ENCODE measurements at places on chromosomes 2 and 18.
A peak's percentile ranks its signal among the peaks of the same experiment; 100 is the strongest.

DNA sequence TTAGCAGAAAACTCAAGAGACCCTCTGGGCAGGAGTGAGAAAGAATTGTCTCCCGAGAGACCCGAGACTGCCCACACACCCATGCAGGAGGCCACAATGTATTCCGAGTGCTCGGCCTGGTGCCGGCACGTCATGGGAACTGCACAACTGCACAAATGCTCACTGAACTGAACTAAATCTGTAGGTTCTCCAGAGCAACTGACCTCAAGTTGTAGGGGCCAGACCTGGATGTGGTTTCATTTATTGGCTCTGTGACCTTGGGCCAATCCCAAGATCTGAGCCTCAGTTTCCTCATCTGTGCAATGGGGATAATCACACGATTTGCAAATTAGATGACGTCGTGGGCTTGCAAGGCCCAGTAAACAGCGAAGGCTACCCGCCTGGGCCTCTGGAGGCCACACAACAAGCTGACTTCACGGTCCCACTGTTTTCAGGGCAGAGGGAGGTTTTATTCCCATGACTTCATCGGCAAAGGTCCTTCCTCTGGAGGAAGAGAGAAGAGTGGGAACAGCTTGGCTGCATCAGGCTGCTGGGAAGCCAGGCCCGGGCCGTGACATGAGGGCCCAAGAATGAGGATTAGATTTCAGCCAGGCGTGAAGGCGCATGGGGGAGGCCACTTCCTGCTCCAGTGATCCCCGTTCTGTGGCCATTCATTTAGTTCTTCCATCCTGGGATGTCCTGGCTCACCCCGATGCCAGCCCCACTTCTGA, 3.6 kb upstream of the ERFE start:
- no peak for DNase-seq

- no peak for DNase-seq
Measured at GRCh38 chr2:79432731-79433146, 80.1 kb upstream of the CTNNA2 start.

GRCh38 chr2:82819951-82820350, 1639.1 kb downstream of the SUCLG1 start:
- DNase-seq: no peak

DNA sequence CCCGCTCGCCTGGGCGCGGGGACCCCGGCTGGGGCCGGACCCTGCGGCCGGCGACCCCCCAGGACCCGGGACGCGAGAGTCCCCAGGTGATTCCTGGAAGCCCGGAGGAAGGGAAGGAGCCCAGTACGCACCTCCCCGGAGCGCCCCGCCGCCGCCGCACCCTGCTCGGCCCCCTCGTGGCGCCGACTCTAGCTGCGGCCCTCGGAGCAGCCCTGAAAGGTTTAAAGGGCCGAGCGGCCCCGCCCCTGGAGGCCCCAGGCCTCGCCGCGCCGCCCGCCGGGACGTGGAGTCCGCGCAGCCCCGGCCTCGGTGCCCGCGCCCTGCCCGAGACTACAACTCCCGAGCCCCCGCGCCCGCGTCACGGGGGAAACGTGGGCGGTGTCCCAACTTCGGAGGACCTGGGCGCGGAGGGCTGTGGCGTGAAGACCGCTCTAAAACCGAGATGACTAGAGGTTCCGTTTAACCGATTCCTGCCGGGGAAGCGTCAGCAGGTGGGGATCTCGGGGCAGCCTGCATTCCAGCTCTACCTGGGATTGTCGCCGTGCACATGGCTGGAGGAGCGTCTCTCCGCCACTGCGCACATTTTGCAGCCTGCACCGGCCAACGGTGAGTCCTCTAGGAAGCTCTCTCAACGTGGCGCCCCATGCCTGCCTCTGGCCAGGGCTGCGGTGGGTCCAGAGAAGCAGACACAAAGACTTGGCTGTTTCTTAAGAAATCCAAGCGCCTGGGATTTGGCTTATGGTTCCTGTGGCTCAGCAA, at the start of gene TMEM150A:
TSS of gene TMEM150A (minus strand) at position 223 of the 759 bp plus-strand sequence. CDS start 750 bp downstream, outside the sequence.
- DNase-seq: peak; percentile 83

- peak; percentile 53 for DNase-seq
Measured at GRCh38 chr2:24491542-24492420, 727 bp downstream of the NCOA1 start.

DNA sequence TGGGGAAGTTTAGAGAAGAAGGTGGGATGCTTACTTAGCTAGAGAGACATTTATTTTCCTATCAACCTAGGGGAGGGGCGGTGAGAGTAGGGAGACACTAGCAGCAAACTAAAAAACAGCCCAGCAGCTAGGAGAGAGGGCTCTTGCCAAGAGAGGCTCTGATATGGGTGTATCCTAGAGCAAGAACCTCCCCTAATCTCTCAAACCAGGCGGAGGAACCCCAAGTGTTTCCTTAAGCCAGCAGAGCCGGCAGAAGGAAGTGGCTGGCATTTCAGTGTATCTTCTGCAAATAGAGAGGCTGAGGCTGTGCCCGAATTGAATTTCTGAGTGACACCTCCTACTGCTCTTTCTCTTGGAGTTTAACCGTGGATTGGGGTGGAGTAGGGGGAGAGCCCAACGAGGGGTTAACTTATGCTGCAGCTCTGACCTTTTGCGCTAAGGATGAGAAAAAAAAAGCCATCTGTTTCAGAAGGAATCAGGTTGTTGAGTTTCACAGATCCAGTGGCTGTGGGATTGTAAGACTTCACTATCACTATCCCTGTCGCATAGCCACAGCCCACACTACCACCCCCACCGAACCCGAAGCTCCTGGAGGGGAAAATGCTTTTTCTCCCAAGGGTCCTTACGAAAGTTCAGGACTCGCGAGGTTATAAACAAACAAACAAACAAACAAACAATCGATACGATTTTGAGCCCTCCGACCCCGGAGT, 1.4 kb downstream of the ST8SIA5 start:
- DNase-seq: no peak

GRCh38 chr2:241956521-241957110, 87.1 kb downstream of the RTP5 start:
- DNase-seq: no peak

DNA sequence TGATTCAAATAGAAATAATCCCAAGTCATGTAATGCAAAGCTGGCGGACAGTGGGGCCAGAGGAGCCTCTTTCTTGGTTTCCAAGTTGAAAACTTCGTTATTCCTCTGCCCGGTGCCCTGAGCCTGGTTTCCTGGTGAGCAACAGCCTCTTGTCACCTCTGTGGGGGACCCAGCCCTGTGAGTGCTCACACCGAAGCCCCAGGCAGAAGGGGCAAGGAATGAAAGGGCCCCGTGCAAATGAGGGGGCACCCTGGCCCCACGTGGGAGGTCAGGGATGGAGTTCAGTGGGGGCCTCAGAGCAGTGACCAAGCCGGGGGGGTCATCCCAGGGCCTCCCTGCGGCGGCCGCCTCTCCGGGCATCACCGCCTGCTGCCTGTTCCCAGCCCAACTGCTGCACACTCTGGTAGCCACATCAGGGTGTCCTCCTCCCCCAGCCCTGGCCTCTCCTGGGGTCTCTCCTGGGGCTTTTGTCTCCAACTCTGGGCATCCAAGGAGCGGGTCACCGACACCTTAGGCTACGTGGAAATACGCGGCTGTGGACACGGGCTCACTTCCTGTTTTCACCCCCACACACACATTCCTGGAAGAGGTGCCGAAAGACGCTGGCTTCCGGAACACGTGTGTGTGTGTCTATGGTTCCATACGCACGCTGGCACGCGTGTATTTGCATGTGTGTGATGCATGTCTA, 64.5 kb downstream of the TWIST2 start:
- DNase-seq: no peak

DNA sequence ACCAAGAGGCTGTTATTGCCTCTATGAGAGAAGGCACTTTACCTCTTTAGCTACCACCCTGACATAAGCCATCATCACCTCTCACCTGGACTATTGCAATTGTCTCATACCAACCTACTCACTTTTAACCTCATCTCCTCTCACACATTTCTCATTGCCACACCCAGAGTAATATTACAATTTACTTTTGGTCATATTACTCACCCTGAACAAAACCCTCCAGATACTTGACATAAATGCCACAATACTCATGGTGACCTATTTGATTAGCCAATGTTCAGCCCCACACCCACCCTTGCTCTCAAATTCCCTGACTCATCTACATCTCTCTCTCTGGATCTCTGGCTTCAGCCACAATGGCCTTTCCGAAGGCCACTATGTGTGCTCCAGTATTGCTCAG, 90.9 kb upstream of the CDH7 start:
- DNase-seq: no peak

DNA sequence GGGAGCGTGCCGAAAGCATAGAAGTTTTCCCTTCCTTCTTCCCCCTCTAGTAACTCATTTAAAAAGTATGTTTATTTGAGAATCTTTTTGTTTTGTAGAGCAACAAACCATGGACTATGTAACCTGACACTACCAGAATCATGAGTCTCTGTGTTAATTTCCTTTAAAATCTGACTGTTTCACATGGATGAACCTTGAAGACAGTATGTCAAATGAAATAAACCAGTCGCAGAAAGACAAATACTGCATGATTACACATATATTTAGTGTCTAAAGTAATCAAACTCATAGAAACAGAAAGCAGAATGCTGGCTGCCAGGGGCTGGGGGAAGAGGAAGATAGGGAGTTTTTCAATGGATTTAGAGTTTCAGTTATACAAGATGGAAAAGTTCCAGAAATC, 32.3 kb downstream of the PTPN2 start:
- no peak for DNase-seq

DNA sequence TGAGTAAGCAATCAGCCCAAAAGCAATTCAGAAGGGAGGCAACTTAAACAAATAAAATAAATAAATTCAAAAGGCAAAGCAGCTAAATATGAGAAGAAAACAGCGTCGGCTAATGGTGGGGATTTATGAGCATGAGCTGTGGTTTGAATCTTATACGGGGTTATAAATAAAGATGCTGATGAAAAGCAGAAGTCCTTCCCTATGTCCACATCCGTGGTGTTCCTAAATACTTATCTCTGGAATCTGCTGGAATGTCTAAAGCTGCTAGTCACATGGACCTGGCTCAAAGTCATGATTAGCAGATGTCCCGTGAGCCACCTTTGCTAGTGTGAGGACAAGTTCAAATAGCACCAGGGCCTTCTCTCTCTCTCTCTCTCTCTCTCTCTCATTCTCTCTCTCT, 33.8 kb downstream of the SMIM21 start:
- DNase-seq: no peak

DNA sequence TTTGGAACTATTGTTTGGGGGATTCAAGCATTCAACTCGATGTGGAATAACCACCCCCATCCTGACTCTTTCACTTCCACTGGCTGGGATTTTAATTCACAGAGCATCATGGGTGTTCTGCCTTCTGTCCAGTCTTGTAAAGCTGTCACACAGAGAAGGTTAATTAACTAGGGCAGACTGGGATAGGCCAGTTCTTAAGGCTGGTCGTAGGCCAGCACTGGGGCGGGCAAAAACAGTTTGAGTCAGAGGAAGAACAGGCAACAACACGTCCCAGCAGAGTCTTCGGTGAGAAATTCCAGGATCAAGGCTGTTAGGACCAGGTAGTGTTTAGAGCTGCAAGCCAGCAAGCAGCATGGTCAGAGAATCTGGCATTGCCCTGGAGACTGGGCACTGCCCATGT, 4.0 kb upstream of the RNF152 start:
- no peak for DNase-seq

- no peak for DNase-seq
Measured at GRCh38 chr18:72171596-72171995, 372.5 kb downstream of the CBLN2 start.

DNA sequence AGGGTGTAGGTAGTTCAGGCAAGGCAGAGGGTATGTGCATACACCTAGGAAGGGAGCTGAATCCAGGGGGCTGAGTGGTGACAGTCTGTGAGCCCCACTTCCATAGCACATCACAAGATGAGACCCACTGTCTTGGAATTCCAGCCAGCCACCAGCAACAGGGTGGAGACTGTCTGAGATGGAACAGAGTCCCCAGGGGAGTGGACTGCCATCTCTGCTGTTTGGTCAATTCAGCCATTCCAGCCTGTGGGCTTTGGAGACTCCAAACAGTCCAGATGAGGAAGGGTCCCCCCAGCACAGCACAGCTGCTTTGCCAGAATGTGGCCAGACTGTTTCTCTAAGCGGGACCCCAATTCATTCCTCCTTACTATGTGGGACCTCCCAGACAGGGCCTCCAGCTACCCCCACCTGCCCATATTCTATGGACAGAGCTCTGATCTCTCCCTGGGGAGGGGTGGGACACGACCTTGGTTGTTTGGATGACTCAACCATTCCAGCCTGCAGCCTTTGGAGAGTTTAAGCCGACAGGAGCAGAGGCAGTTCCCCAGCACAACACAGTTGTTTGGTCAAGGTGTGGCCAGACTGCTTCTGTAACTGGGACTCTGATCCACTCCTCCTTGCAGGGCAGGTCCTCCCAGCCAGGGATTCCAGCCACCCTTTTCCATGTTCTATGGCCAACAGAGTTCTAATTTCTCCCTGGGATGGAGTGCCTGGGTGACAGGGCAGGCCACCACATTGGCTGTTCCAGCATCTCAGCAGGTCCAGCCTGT, 178.0 kb downstream of the RND3 start:
- no peak for DNase-seq

DNA sequence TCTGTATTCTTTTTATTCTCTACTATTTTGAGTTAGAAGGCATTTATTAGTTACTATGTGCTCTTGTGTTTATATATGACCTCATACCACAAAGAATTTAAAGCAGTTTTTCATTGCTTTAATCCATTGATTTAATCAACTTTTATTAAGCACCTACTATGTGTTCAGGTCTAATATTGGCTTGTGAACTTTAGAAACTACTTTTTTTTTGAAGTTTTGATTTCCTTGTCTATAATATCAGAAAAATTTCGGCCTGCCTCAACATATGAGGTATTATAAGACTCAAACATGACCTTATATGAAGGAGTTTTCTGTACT, 117.7 kb downstream of the ZNF521 start:
- no peak for DNase-seq

- no peak for DNase-seq
Measured at GRCh38 chr2:105617631-105618350, 126.9 kb upstream of the NCK2 start.

DNA sequence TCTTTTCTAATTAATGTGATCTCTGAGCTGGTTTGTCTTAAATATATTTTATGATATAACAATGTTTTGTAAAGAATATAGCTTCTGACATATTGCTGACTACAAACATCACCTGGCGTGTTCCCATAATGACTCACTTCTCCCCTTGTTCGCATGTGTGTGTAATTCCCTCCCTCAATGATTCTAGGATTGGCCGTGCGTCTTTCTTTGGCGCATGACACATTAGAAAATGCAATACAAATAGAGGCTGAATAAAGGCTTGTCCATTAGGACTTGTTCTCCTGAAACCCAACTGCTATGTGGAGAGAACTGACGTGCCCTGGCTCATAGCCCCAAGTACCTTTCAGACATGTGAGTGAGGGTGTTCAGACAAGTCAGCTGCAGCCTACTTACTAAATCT, 159.7 kb upstream of the CDH20 start:
- no peak for DNase-seq

DNA sequence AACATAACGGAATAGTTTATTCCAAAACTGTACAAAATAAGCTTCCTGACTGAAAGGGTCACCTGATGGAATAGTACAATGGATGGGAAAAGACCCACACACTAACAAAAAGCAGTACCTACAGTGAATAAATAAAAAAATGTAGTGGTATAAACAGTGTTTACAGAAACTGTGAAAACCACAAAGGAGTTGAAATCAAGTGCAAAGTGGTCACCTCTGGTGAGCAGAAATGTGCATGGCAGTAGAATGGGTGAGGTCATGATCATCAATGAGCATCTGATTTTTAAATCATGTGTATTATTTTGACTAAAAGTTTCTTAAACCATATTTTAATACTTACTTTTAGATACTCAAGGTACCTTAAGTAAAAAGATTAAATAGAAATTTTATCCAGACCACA, 11.4 kb downstream of the WDSUB1 start:
- DNase-seq: no peak

- DNase-seq: no peak
Measured at GRCh38 chr18:63405986-63406385, 16.3 kb downstream of the VPS4B start.

Measured in neural crest cell (in vitro differentiated cells).